ENCODE measurements at places on chromosomes 4 and X. TPM values are rescaled to one million over a fixed set of nuclear protein-coding genes. Genes with fewer than 3 reads are reported as not detected.

CTAG1B gene
- total RNA-seq = not detected

CCDC160 gene
- total RNA-seq = not detected

TSR2 gene
- total RNA-seq = 53.1 TPM

FOXP3 gene
- 0.11 TPM for total RNA-seq

UNC5C gene
- not detected for total RNA-seq

RAB33A gene
- 0.11 TPM for total RNA-seq

DGAT2L6 gene
- not detected for total RNA-seq

APLN gene
- 0.72 TPM for total RNA-seq

APEX2 gene
- 30.7 TPM for total RNA-seq

BEND4 gene
- total RNA-seq = 0.01 TPM

DSPP gene
- not detected for total RNA-seq

CFI gene
- total RNA-seq = 1.0 TPM

All from A549 treated with dexamethasone at 1 μM for 4 hours (cell line).